Daoy (cell line): ENCODE measurements at places on chromosomes 6 and 20. TPM values are rescaled to one million over a fixed set of nuclear protein-coding genes. Genes with fewer than 3 reads are reported as not detected.

GRCh38 chr20:24018796-24019195 is 30.2 kb upstream of the GGTLC1 start:
- DNase-seq = no peak

DNA sequence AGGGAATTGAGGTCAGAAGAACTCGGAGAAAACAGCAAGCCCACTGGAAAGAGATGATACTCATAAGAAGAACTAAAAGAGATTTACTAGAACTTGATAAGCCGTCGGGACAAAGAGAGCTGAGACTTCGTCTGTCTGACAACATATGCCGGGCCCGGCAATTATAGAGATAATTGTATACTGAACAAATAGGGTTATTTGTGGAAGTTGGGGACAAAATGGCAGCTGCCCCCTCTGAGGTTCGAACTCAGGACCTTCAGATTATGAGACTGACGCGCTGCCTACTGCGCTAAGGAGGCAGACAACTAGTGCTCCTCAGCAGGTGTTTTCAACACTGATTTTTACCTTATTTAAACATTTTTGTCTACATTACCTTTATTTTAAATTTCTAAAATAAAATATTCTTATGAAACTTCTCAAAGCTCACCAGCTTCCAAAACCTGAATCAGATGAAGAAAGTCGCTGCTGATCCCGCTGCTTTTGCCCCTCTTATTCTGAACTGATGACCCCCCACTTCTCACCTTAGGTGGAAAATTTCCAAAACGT is 29.3 kb upstream of the TRIM27 start:
- DNase-seq = peak; percentile 81

DNA sequence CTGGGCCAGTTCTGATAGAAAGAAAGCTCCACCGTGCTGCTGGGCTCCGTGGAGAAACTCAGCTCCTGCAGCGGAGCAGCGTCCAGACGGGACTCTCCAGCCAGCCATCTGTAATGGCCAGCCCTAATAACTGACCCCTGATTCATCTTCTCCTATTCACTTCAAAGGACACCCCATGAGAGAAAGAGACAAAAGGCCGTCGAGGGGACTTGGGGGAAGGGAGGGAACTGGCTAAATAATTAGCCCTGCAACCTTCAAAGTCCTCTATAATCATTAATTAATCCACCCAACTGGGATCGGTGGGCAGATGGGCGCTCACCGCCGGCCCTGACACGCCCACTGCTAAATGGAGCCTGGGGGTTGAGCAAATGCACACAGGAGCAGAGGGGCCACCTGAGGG is 512.4 kb downstream of the CD83 start:
- no peak for DNase-seq

- DNase-seq = no peak
These were observed 2.2 kb upstream of the PRDM13 start for GRCh38 chr6:99604166-99605073.

- peak; percentile 66 for DNase-seq
These were observed 2.7 kb upstream of the MEI4 start for GRCh38 chr6:77650098-77650663.

GRCh38 chr20:60246751-60247150 is 288.5 kb downstream of the CDH26 start:
- no peak for DNase-seq

DNA sequence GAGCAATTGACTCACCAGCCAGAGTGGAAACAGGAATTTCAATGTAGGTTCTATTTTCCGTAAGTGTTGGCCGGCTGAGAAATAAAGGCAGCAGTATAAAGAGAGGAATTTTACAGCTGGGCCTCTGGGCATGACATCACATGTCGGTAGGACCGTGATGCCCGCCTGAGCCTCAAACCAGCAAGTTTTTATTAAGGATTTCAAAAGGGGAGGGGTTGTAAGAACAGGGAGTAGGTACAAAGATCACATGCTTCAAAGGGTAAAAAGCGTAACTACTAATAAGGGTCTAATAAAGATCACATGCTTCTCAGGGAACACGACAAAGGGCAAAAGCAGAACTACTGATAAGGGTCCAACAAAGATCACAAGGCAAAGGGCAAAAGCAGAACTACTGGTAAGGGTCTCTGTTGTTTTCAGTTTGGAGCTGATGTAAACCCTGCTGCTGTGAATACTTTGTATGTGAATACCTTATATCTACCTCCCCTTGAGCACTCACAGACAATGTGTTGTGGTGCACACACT is 9.0 kb upstream of the TULP4 start:
- DNase-seq = no peak

GRCh38 chr20:63789836-63790571 is 41.1 kb downstream of the ZBTB46 start:
- no peak for DNase-seq

- peak; percentile 46 for DNase-seq
These were observed at the start of gene SGK1 for GRCh38 chr6:134317471-134318131. Gene SGK1, minus strand, starts transcription at chr6:134318112. Its CDS starts 652 bp downstream, at chr6:134317460.

- no peak for DNase-seq
These were observed 7.7 kb downstream of the AMD1 start for GRCh38 chr6:110882274-110882619.

GRCh38 chr6:22784601-22785410 is 215.4 kb downstream of the HDGFL1 start:
- no peak for DNase-seq

DNA sequence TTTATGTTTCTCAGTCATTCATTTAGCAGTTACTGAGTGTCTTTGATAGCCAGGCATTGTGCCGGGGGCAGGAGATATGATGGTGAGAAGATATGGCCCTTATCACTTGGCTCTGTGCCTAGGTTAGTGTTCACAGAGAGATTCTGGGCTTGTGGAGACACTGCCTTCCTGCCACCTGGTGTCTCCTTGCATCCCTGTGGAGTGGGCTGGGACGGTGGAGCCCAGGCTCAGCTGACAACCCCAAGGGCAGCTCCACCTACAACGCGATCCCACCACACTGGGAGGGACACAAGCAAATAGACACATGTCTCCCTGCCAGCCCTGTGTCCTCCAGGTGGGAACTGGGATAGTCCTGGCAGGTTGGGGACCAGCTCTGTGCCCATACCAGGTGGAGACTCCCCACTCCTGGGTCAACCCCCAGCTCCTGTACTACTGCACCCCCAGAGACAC is 30.3 kb upstream of the VEGFA start:
- DNase-seq = no peak

GRCh38 chr6:145531822-145532221 is 203.5 kb downstream of the EPM2A start:
- DNase-seq = no peak

GRCh38 chr6:17630511-17631073 is 30.5 kb downstream of the FAM8A1 start:
- DNase-seq = no peak

GRCh38 chr20:41497186-41497895 is 120.8 kb downstream of the CHD6 start:
- DNase-seq = no peak

GRCh38 chr6:79863566-79863965 is 83.8 kb downstream of the ELOVL4 start:
- DNase-seq = no peak

- no peak for DNase-seq
These were observed 38.5 kb downstream of the HTR1B start for GRCh38 chr6:77424761-77425160.

DNA sequence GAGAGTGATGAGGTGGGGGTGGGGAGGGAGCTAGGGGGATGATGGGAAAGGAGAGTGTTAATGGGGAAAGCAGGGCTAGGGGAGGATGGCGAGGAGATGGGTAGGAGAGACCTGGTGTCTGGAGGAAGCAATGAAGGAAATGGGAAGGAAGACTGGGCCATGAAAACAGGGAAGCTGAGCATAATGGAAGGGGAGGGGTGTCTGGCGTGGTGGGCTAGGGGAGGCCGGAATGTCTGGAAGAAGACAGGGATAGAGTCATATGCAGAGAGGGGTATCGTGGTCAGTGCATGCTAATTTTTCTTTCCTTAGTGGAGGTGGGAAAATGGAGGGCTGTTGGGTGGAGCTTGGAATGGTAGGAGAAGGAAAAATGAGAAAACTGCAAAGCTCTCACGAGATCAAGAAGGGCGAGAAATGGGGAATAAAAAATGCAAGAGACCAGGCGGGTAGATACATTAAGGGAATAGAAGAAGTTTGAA is 423 bp downstream of the KLHDC3 start:
- no peak for DNase-seq

GRCh38 chr6:36242161-36242560 is 27.7 kb upstream of the PNPLA1 start:
- no peak for DNase-seq

GRCh38 chr6:53854843-53855567 is 60.2 kb downstream of the LRRC1 start:
- no peak for DNase-seq

GRCh38 chr20:47970282-47970903 is 185.1 kb upstream of the SULF2 start:
- DNase-seq = peak; percentile 42

- DNase-seq = no peak
These were observed 20.0 kb upstream of the SNTA1 start for GRCh38 chr20:33463332-33464101.

GRCh38 chr6:157832250-157832967 is 9.4 kb downstream of the SNX9 start:
- no peak for DNase-seq

CEP85L gene
- 4.7 and 7.0 TPM in 2 replicates for total RNA-seq

EHMT2 gene
- 72.8 and 80.6 TPM in 2 replicates for total RNA-seq

NOX3 gene
- not detected in 2 replicates for total RNA-seq

FAM209B gene
- total RNA-seq = not detected in 2 replicates

GFRA4 gene
- not detected in 2 replicates for total RNA-seq

SRSF12 gene
- total RNA-seq = 0.36 and 0.51 TPM in 2 replicates
